ENCODE measurements at places on chromosomes 12 and 14.

GRCh38 chr14:68663385-68664076, 129.3 kb downstream of the ZFP36L1 start:
- no peak for DNase-seq

DNA sequence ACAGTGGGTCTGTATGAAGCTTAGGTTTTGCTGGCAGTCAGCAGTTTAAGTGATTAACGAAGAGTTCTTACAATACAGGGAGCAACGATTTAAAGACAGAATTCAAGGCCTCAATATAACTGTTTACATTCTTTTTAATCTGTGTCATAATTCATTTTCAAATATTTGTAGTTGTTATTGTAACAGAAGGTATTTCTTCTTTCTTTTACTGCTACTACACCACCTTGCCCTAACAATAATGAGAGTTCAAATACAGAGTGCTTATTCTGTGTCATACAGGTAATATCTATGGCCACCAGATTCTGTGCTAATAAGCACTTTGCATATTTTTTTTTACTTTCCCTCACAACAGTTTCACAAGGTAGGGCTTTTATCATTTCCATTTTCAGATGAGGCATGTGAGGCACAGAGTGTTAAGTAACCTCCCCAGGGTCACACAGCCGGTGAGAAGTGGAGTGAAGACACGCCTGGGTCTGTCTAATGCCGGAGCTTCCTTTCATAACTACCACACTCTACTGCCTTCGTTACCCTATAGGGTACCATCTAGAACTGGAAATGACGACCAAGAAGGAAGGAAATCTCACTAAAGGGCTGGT, 81.9 kb downstream of the PELI2 start:
- DNase-seq: no peak

- no peak for DNase-seq
These were observed at the start of gene ESRRB for GRCh38 chr14:76375947-76376404. Gene ESRRB, plus strand, starts transcription at chr14:76376137. Its CDS starts 265 bp downstream, at chr14:76376402.

DNA sequence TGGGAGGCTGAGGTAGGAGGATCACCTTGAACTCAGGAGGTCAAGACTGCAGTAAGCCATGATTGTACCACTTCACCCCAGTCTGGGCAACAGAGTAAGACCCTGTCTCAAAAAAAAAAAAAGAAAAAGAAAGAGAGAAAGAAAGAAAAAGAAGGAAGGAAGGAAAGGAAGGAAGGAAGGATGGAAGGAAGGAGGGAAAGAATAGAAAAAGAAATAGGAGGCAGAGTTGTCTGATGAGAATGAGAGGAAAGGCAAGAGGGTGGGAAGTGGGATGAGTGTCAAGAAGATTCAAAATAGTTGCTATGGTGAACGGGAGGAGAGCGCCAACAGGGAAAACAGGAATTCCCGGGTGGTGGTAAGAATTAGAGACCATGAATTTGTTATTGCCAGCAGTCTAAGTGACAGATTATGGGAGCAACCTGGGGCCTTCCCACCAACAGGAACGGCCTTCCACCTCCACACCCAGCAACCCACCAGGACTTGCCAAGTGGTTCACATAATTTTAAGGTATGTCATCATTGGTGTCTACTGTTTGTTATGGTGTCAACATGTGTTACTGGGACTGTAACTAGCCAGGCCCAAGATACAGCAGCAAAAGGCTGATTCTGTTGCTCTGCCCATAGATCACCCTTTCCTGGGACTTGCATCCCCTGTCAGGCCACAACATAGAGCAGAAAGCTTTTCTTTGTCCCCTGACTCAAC, 36.1 kb upstream of the C12orf76 start:
- DNase-seq: no peak

DNA sequence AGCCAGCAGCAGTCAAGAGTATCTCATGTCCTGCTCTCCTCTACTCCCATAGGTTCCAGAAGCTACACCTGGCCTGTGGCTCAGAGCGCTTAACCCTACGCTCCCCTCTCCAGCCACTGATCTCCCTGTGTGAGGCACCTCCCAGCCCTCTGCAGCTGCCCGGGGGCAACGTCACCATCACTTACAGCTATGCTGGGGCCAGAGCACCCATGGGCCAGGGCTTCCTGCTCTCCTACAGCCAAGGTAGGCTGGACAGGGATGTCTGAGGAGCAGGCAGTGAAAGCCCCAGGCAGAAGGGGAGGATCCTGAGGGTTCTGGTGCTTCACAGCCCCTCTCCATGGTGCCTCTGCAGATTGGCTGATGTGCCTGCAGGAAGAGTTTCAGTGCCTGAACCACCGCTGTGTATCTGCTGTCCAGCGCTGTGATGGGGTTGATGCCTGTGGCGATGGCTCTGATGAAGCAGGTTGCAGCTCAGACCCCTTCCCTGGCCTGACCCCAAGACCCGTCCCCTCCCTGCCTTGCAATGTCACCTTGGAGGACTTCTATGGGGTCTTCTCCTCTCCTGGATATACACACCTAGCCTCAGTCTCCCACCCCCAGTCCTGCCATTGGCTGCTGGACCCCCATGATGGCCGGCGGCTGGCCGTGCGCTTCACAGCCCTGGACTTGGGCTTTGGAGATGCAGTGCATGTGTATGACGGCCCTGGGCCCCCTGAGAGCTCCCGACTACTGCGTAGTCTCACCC, 3.6 kb downstream of the LRP10 start:
- no peak for DNase-seq

DNA sequence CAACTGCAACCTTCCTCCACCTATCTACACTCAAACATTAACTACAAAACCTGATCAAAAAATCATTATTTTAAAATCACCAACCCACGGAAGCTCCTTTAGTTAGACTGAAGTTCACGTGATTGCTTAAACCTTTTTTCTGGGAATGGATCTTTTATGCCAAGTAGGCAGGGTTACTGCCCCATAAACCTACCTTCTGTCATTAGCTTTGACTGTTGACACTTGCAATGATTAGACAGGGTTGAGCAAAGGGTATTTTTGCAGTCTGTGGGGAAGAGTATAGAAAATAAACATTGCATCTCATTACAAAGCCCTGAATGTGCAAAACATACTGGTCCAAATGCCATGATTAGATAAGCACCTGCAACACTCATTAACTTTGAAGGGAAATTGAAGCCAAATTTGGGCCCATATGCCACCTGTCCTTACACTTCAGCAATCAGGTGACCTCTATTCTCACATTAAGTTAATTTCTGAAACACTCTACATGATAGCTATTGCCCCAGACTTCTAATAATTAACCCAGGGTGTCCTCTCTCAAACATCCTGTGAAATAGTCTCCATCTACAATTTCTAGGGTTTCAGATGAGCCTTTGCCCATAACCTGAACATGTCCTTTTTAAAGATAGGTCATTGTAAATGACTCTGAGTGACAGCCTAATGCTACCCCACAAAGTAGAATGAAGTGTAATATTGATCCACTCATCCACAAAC, 156.0 kb upstream of the PLEKHG7 start:
- DNase-seq: no peak

GRCh38 chr12:113005762-113006161, 27.4 kb downstream of the OAS2 start:
- DNase-seq: no peak

DNA sequence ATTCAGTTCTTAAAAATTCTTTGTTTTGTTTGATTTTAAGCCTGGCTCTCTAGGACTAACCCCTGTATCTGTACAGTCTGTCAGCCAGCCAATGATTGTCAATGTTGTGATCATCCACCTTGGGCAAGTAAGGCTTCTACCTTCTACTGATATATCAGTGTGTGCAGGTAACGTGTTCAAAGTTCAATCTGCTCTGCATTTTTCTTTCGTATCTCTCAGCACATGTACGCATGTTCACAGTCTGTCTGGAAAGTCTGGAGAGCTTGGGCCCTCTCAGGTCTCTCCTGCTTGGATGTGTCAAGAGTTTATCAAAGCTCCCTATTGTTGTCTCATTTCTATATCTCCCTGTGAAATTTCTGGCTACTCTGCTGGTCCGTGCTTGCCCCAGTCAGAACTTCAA, 138.6 kb upstream of the VRK1 start:
- no peak for DNase-seq

All from DMS153 (cell line).